ENCODE measurements at places on chromosomes 5 and 9.

GRCh38 chr9:70975821-70976220 is 145.6 kb downstream of the TRPM3 start:
- no peak for DNase-seq

GRCh38 chr5:172361566-172362238 is 78.1 kb upstream of the UBTD2 start:
- DNase-seq = no peak

DNA sequence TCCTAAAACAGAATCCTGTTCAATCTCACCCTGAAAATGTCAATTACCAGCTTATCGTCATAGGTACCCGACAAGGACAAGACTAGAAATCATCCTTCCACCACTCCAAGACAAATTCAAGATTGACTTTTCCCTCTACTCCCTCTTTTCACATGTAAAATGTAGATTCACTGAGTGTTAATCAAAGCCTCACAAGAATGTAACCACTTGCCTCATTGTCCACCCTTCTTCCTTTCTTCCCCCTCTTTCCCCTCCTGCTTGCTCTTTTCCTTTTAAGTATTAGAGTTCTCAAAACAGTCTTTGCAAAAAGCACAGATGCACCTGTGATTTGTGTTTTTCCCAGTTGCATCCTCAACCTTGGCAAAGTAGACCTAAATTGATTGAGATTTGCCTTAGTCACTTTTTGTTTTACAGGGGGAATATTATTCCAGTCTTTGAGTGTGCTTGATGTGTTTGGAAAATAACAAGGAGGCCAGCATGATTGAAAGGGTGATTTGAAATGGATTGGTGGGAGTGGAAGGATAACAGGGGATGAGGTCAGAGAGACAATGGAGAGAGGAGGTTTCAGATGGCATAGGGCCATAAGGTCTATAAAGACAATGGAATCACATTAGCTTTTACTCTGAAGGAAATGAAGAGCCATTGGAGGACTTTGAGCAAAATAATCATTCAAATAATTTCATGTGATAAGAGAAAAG is 231.3 kb upstream of the TYRP1 start:
- no peak for DNase-seq

DNA sequence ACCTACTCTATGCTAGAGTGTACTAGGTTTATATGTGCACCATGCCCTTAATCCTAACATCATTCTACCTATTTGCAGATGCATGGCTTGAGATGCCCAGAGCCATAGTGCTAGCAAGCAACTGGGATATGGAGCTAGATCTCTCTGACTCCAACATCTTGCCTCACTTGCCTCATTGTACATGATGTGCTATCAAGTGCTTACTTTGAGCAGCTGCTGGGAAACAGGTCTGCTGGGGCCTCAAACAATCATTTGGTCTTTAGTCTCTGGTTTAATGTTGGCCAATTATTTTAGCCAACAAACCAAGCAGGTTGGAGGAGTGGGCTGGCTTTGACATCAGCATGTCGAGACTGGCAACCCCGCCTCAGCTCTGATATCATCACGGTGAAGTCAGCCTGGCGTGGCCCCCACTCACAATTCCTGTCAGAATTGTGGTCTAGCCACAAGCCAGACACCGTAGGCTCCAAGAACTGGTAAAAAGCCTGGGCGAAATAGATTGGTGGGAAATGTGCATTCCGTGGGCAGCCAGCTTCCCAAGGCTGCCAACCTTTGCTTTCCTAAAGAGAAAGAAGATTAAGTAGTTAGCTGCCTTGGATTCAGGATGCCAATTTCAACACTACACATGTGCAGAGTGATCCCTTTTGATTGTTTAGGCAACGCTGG is 21.1 kb upstream of the GAS1 start:
- peak; percentile 56 for DNase-seq
